ENCODE measurements at places on chromosomes 5 and 9.

GRCh38 chr5:120327180-120327579, 136.9 kb upstream of the PRR16 start:
- no peak for DNase-seq

- DNase-seq, result no peak
These were observed 119.6 kb downstream of the PPP2R2B start for GRCh38 chr5:146758938-146759337.

GRCh38 chr5:35230038-35230611, at the start of gene PRLR:
PRLR (minus strand) TSS chr5:35230487; CDS start chr5:35089620, 140,867 bp downstream.
- DNase-seq, result no peak

GRCh38 chr5:141826674-141827073, 51.5 kb downstream of the PCDH1 start:
- no peak for DNase-seq

- DNase-seq, result no peak
These were observed 30.2 kb downstream of the SREK1 start for GRCh38 chr5:66174338-66174737.

DNA sequence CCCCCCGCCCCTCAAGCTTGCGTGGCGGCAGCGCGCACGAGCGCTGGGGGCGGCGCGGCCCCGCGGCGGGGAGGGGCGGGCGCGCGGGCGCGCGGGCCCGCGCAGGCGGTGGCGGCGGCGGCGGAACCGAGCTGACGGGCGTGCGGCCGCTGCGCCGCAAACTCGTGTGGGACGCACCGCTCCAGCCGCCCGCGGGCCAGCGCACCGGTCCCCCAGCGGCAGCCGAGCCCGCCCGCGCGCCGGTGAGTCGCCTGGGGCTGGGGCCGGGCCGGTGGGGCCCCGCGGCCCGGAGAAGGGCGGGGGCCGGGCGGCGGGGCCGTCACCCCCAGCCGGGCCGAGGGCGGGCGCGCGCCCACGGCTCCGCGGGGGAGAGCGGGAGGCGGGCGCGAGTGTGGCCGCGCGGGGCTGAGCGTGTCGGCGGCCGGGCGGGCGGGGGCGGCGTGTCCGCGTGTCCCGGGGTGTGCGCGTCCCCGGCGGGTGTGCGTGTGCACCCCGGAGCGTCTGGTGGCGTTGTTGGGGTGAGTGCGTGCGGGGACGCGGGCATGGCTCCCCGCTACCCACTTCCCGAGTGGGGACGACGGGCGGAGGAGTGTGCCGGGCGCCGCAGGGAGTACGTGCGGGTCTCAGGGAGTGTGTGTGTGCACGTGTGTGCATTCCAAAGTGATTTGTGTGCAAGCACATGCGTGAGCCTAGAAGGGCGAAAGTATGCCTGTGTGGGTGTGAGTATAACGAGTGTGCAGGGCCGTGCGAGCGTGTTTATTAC, at the start of gene NEK6:
NEK6 (plus strand) TSS at position 106 of the 763 bp plus-strand sequence. CDS start 44,016 bp downstream, outside the sequence.
- peak; percentile 60 for DNase-seq

GRCh38 chr9:136858844-136859757, 7.0 kb downstream of the MAMDC4 start:
- no peak for DNase-seq

GRCh38 chr9:87469793-87470465, 27.7 kb upstream of the DAPK1 start:
- no peak for DNase-seq

DNA sequence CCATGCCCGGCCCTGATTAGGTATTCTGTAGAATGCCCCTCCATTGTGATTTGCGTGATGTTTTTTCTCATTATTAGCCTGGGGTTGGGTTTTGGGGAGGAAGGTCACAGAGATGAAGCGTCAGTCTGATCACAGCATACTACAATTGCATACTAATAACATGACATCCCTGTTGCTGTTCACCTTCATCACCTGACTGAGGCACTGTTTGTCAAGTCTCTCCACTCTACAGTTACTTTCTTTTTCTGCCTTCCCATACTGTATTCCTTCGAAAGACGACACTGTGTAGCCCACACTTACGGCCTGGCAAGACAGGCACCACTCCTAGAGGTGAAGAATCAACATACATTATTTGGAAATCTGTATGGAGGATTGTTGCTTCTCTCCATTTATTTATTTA, 5.5 kb downstream of the ZNF354C start:
- DNase-seq, result no peak

DNA sequence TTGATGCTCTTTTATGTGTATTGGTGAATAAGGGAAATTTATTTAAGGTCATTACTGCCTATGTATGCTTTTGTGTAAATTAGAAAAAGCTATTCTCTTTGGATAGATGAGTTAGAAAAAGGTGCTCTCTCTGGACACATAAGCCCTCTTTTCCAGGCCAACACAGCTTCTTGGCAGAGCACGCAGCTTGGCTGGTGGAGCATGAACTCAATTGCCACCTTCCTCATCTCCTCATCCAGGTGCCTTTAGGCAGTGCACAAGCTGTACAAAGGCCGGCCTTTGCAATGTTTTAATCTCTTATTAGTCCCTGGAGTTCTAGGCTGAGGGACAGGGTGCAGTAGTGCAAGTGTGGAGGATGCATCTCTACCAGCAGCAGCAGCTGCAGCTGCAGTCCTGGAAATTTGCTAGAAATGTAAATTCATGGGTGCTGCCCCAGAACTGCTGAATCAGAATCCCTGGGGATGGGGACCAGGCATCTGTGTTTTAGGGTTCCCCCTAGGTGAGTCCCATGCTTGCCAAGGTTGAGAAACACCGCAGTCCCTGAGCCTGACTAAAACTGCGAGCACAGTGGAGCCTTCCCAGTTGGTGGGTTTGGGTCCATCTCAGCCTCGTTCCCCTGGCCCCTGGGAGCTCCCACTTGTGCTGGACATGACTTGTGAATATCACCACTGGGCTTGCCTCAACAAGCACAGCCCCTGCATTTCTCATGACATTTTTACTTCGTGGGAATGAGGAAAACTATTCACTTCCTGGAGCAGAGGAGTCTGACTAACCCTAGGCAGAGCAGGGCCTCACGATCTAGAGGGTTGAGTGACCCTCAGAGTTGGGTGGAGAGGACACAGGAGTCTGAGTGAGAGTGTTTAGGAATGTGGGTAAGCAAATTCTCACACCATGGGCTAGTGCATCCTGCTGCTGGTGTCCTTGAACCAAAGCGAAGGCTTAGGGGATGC, 272.3 kb downstream of the ZSWIM6 start:
- DNase-seq, result no peak

DNA sequence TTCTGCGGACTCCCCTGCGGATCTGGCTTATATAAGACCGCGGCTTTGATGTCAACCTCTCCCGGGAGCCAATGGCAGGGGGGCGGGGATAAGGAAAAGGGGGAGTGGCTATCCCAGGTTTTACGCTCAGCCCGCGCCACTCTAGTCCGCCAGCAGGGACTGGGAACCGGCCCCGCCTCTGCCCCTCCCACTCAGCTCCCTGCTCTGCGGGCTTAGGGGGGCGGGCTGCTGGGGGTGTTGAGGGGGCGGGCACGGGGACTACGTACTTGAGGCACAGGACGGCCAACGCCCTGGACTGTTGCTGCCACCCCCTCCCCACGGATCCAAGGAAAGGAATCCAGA, at the start of gene HAND1:
HAND1 (minus strand) TSS at position 4 of the 342 bp plus-strand sequence. CDS start 219 bp downstream, outside the sequence.
- no peak for DNase-seq

DNA sequence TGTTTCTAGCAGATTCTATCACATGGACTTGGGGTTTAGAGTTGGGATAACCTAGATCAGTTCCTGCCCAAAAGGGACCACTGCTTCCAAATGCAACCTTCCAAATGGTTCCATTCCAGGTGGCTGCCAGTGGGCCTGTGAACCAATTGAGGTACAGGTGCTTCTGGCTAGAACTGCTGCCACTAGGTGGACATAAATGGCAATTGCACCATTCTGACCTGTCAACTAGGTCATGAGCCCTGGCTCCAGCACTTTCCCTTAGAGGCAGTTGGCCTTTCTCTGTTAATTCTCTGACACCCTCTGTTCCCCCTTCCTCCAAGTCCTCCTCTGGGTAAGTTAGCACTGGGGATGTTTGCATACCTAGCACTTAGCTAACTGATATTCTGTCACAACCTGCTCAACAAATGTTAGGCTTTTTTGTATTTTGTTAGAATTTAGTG, 16.6 kb upstream of the HEMGN start:
- DNase-seq, result peak; percentile 77

- no peak for DNase-seq
These were observed 22.3 kb downstream of the ATPSCKMT start for GRCh38 chr5:10227379-10227778.

DNA sequence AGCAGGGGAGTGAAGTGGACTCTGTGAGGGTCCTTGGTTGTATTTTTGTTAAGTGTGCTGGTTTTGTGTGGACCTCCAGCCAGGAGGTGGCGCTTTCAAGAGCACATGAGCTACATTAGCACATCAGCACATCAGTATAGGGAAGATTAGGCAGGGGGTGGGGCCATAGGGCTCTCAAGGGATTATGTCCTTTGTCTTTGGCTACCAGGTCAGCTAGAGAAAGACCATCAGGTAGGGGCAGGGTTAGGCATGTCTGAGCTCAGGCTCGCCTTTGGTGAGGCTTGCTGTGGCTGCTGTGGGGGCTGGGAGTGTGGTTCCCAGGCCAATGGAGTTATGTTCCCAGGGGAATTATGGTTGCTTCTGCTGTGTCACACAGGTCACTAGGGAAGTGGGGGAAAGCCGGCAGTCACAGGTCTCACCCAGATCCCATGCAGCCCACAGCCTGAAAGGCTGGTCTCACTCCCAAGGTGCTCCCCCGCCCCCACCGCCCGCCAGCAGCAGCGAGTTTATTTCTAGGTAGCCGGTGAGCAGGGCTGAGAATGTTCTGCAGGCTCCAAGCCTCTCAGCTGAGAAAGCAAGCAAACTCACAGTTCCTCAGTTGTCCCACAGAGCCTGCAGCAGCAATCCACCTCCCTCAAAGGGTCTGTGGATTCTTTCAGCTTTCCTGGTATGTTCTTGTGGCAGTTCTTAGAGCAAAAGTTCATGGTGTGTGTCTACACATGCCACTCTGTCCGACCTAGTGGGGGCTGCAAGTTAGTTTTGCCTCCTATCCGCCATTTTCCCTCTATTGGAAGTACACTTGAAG, 13.7 kb downstream of the OR1J1 start:
- peak; percentile 13 for DNase-seq

- DNase-seq, result no peak
These were observed 63.5 kb downstream of the GALNT12 start for GRCh38 chr9:98870782-98871557.

DNA sequence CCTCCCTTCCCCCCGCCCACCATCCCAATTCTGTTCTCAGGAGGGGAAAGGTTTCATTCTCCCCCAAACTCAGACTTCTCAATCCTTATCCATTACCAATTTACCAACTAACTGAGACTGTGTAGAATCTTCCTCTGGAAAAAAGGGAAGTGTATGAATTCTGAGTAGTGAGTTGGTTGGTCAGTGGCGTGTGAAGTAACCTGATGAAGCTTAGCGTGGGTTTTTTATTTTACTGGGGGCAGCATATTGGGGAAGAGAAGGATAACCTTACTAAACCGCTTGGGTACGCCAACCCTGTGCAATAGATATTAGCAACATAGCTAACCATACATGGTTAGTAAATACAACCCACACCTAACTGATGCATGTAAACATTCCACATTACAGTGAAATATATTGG, 1.1 kb upstream of the DNAJC21 start:
- no peak for DNase-seq

- DNase-seq, result no peak
These were observed 6.9 kb downstream of the CCNI2 start for GRCh38 chr5:132754111-132754510.

DNA sequence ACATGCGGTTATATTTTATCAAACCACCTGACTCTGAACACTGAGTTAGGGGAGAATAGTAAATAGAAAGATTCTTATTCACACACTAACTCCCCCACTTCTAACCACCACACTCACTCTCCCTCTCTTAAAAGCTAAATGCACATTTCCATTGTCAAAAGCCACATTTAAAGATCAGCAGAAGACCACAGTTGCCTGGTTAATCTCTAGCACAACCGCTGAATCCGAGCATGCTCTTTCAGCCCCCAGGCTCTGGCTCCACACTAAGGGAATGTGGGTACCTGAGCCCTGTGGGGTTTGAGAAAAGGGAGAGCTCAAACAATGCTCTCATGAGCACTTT, 35.7 kb downstream of the PFDN1 start:
- DNase-seq, result no peak

DNA sequence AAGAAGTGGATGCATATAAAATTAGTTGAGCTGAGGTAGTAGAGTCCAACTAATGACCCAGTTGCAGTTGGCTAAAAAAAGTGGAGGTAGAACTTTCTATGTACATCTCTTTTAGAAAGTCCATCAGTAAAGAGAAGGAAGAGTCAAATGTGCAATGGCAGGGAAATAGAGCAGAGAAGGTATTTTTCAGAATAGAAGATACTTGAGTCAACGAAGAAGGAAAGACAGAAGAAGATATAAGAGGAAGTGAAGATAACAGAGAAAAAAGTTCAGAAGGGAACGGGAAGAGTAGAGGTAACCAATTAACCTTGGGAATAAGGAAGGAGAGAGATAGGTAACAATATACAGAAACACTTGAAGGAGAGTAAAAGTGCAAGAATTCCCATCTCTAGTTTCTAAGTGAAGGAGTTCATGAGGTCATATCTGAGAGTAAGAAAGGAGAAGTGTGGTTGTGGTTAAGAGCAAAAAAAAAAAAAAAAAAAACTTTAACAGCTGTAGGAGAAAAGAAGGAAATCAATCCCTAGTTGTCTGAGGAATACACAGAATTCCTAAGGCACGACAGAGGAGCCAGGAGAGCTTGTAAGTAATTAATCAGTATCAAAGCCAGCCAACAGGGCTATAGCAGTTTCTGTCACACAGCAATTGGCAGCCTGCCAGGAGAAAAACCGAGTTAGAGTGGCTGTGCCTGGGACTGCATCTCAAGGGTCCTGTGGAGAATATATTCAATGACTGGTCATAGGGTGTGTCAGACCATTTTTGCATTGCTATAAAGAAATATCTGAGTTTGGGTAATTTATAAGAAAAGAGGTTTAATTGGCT, 61.0 kb downstream of the ARL15 start:
- peak; percentile 5 for DNase-seq

- DNase-seq, result no peak
These were observed 219.2 kb downstream of the ENC1 start for GRCh38 chr5:74421377-74421776.

GRCh38 chr5:141825791-141826560, 52.2 kb downstream of the PCDH1 start:
- DNase-seq, result peak; percentile 27

DNA sequence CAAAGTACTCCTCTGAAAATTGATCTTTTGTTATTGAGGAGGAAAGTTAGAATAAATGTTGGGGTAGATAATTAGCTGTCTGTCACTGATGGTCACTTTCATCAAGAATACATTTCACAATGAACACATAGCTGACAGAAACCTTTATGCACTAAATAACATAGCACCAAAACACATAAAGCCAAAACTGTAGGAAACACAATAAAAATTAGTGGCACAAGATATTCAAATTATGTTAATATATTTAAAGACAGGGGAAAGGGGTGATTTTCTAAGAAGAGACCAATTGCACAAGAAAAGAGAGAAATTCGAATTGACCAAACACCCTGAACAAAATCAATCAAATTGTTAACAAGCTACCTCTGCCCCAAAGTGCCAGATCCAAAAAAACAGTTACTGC, 89.7 kb downstream of the AK8 start:
- DNase-seq, result no peak
